Pericardium fibroblast (primary cell): ENCODE measurements at places on chromosomes 3 and 15. TPM values are rescaled to one million over a fixed set of nuclear protein-coding genes. Genes with fewer than 3 reads are reported as not detected.

The CEP19 gene
- total RNA-seq, result 5.2 and 5.6 TPM in 2 replicates

The PEAK1 gene
- total RNA-seq, result 44.0 and 55.2 TPM in 2 replicates

The LACTB gene
- total RNA-seq, result 7.4 and 12.7 TPM in 2 replicates

The IL17RB gene
- total RNA-seq, result not detected in 2 replicates

The MAGEL2 gene
- total RNA-seq, result 0.47 and 1.4 TPM in 2 replicates

The PLXNA1 gene
- 55.0 and 70.8 TPM in 2 replicates for total RNA-seq

The ACAN gene
- 0.17 TPM in 1 of 2 replicates, not detected in the other for total RNA-seq

The CFAP20DC gene
- 1.5 and 5.4 TPM in 2 replicates for total RNA-seq

The ARL8B gene
- 29.1 and 30.1 TPM in 2 replicates for total RNA-seq

The ANKRD63 gene
- not detected in 2 replicates for total RNA-seq

The BNC1 gene
- 4.5 and 10.2 TPM in 2 replicates for total RNA-seq

The KCNMB3 gene
- 0.12 and 0.26 TPM in 2 replicates for total RNA-seq

The STX19 gene
- total RNA-seq, result 2.8 TPM in 1 of 2 replicates, not detected in the other

The KCNH8 gene
- total RNA-seq, result not detected in 2 replicates

The C3orf62 gene
- total RNA-seq, result 0.60 and 0.82 TPM in 2 replicates

The FOXL2 gene
- total RNA-seq, result 0.12 TPM in 1 of 2 replicates, not detected in the other

The NPAP1 gene
- total RNA-seq, result not detected in 2 replicates

The FSD2 gene
- not detected in 2 replicates for total RNA-seq

The ARPP21 gene
- total RNA-seq, result 3.0 TPM in 1 of 2 replicates, not detected in the other

The PXYLP1 gene
- 15.4 and 18.0 TPM in 2 replicates for total RNA-seq

The INAFM2 gene
- 8.6 and 30.1 TPM in 2 replicates for total RNA-seq

The LRRC31 gene
- not detected in 2 replicates for total RNA-seq

The LYZL4 gene
- not detected in 2 replicates for total RNA-seq

The RTP2 gene
- not detected in 2 replicates for total RNA-seq

The NR2E3 gene
- total RNA-seq, result 0.12 TPM in 1 of 2 replicates, not detected in the other

The MME gene
- total RNA-seq, result 143 and 177 TPM in 2 replicates

The ADGRG7 gene
- total RNA-seq, result not detected in 2 replicates

The FAM98B gene
- total RNA-seq, result 2.6 and 3.7 TPM in 2 replicates

The KNG1 gene
- total RNA-seq, result not detected in 2 replicates

The NME9 gene
- total RNA-seq, result 0.09 TPM in 1 of 2 replicates, not detected in the other

The EPHB1 gene
- 0.34 and 0.35 TPM in 2 replicates for total RNA-seq

The LRRN1 gene
- 0.35 and 2.8 TPM in 2 replicates for total RNA-seq

The STXBP5L gene
- total RNA-seq, result 0.70 TPM in 1 of 2 replicates, not detected in the other

The NTRK3 gene
- total RNA-seq, result 0.23 TPM in 1 of 2 replicates, not detected in the other

The PLA2G4E gene
- not detected in 2 replicates for total RNA-seq

The CDHR4 gene
- 0.12 TPM in 1 of 2 replicates, not detected in the other for total RNA-seq

The HDC gene
- total RNA-seq, result not detected in 2 replicates

The MAP1A gene
- 9.7 and 25.5 TPM in 2 replicates for total RNA-seq

The CPNE4 gene
- not detected in 2 replicates for total RNA-seq

The CNTN4 gene
- 4.9 TPM in 1 of 2 replicates, not detected in the other for total RNA-seq

The ASB14 gene
- total RNA-seq, result 0.23 TPM in 1 of 2 replicates, not detected in the other

The TAMM41 gene
- 8.0 and 8.3 TPM in 2 replicates for total RNA-seq
